HL-60 (cell line): ENCODE measurements at places on chromosomes 3 and 15.

DNA sequence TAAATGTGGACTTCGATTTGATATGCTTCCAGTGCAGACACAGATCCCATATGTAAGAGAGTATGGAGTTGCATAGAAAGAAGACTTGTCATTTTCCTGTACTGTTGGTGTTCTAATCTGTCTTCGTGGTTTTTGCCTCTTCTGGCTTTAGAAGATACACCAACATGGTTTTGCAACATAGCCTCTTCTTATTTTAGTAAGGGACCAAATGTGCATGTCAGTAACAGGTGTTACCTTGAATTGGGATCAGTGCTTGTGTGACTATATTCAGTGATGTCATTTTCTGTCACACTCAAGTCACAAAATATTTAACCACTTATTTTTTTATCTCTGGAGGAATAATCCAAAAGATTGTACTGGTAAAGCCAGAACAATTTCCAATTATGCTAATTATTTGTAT is 140.4 kb downstream of the SNRPN start:
- DNase-seq, result no peak

DNA sequence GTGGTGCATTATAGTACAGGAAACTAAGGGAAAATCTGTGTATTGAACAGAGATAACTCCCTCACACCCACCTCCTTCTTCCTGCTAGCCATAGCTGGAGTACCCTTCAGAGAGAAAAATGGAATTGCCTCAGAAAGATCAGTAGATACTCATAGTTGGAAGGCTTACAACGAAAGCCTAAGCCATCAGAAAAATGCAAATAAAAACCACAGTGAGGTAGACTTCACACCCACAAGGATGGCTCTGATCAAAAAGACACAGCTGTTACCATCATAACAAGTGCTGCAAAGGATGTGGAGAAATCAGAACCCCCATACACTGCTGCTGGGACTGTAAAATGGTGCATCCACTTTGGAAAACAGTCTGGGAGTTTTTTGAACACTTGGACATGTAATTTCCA is 7.4 kb upstream of the DLG1 start:
- no peak for DNase-seq

- no peak for DNase-seq
Observed at GRCh38 chr3:138139691-138140090, 7.5 kb upstream of the A4GNT start.

DNA sequence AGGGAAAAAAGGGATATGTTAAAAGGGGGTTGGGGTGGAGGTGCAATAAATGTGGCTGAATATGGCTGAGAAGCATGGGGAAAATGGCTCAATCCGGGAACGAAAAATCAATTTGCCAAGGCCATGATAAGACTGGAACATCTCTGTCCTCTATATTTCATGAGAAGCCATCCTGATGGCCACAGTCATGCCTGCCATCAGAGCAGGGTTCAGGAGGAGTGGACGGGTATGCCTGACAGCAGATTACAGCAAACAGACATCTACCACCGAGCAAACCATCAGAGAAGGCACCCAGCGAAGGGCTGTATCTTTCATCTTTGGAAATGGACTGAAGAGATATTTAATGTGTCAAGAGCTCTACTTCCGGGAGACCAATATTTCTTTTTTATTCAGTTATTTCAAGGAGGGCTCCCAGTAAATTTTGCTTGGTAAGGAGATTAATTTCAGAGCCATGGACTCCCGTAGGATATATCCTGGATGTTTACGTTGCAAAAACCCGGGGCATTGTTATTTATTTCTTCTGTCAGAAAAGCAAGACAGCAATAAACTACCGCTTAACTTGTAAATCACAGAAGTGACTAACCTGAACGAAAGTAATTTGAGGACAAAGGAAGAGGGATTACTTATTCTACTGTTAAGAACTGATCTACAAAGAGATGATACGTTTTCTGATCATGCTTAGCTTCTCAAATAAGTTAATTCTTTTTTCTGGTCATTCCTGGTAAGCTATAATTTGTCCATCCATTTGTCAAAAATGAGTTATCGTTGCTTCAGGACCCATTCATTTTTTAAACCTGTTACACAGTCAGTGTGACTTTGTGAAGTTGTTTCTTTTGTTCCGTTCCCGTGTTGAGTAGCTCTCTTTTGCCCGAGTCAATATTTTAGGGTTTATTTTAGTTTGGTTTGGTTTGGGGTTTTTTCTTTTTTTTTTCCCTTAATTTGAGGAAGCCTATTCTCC is 80.6 kb upstream of the CHD2 start:
- DNase-seq, result no peak

GRCh38 chr3:164673738-164674137 is 404.6 kb downstream of the SI start:
- no peak for DNase-seq

DNA sequence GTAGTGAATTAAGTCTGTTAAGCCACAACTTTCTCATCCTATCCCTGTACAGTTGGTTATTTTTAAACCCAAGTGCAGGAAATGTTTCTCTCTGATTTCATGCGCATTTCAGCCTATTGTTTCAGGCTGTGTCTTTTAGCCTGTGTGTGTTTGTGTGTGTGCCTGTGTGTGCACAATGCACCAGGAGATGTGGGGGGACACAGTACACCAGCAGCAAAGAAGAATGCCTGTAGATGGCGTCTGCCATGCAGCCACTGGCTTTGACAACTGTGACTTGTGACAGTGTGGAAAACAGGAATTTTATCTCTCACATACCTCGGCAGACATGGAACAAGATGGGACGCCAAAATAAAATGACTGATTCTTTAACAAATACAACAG is 43.6 kb upstream of the PLXNA1 start:
- DNase-seq, result no peak

DNA sequence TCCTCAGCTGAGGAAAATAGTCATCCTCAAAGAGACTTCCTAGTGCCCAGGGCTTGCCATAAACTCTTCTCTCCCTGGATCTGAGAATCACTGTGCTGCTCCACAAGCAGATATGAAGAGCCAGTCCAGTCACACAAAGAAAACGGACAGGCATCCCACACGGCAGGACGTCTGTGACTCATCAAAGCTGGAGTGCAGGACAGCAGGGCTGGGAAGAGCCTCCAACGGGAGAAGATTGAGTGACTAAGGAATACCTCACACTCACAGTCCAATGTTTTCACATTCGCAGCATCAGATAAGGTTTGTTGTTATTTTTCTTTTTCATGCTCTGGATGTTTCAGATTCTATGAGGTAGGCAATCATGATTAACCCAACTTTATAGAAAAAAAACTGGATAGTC is 57.8 kb downstream of the NEK10 start:
- no peak for DNase-seq

- no peak for DNase-seq
Observed at GRCh38 chr3:188104050-188104449, 49.9 kb upstream of the LPP start.

GRCh38 chr15:66423149-66423548 is 36.4 kb downstream of the MAP2K1 start:
- DNase-seq, result peak; percentile 21

GRCh38 chr3:64892671-64893309 is 205.0 kb upstream of the ADAMTS9 start:
- DNase-seq, result no peak

DNA sequence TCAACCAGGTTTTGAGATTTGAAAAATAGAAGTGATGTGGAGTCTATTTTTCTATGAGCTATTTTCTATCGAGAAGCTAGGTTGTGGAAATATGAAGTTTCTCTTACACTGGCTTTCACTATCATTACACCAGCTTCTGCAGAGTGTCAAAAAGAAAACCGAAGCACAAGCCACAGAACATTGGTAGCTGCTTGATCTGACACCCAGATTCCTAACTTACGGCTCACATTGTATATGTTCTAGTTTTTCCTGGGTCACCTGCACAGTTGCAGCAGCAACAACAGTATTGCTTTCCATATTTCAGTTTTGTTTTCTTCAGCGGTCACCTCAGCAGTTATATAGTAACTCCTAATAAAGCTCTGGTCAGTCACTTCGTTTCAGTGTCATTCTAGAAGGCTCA is 790.1 kb downstream of the PLOD2 start:
- DNase-seq, result no peak

GRCh38 chr3:25046911-25047771 is 380.9 kb upstream of the RARB start:
- DNase-seq, result no peak

DNA sequence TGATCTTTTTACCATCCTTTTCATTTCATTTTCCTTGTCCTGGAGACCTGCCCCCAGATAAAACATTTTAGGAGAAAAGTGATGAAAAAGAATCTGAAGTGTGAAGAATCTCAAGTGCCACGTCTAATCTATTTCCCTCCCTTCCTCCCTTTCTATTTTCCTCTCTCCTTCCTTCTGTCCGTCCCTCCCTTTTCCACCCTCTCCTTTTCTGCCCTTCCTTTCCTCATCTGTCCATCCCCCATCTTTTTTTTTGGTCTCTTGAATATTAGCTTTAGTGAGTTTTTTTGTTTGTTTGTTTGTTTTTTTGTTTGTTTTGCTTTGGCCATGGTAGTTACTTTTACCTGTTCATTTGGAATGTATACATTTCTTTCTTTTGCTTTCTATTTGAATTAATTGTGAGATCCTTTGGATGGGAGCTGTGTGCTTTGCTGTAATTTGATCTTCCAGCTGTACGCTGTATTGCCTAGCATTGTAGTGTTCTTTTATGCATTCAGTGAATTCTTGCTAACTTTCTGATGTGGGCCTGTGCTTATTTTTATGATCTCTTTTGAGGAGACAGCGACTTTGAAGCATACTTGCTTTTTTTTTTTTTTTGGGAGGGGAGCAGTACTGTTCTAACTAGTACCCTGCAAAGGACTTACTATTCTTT is 19.2 kb downstream of the CDIN1 start:
- no peak for DNase-seq

GRCh38 chr15:42070279-42070975 is 23.9 kb downstream of the PLA2G4D start:
- DNase-seq, result no peak

DNA sequence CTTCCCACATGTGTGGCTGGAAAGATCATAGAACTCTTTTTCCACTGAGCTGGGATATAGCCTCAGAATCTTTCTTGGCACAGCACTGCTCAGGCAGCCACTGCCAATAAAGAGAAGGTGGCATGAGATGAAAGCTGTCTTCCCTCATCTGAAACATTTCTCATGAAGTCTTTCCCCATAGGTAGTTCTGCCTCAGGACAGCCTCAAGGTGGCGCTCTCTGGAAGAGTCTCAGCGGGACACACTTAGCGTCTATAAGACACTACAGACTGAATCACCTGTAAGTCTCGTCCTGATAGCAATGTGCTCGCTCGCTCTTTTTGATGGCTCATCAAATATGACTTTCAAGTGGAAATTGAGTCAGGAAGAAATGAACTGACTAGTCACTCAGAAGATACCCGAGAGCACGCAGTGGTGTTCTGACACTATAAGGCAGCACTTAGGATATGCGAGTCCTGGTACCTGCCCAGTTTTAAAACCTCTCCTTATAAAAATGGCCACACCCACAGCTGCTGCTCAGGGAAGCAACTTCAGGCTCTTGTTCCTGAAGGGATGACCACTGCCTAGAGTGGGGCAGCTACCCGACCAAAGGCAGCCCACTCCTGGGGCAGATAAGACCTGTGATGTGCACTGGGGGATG is 269.5 kb downstream of the SUCLG2 start:
- peak; percentile 6 for DNase-seq
